ENCODE measurements at places on chromosomes 7 and 10. TPM values are rescaled to one million over a fixed set of nuclear protein-coding genes. Genes with fewer than 3 reads are reported as not detected.

GRCh38 chr10:126097558-126098225 is 201.3 kb downstream of the FANK1 start:
- DNase-seq: no peak

DNA sequence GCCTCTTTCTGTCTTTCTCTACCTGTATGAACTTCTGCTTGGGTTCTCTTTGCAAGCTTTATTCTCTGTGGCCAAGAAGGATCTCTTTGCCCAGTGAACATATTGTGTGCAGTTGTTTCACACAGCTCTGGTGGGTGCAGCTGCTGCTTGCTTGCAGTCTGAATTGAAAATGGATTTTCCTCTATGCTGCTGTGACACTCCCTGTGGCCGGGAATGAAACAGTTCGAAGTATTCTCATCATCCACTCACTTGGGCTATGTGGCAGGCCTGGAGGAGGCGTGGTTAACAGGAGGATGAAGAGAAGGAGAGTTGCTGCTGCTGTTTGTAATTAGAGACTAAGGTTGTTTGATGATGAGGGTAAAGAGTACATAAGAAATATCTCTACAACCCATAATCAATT is 28.4 kb upstream of the ITGA8 start:
- no peak for DNase-seq

DNA sequence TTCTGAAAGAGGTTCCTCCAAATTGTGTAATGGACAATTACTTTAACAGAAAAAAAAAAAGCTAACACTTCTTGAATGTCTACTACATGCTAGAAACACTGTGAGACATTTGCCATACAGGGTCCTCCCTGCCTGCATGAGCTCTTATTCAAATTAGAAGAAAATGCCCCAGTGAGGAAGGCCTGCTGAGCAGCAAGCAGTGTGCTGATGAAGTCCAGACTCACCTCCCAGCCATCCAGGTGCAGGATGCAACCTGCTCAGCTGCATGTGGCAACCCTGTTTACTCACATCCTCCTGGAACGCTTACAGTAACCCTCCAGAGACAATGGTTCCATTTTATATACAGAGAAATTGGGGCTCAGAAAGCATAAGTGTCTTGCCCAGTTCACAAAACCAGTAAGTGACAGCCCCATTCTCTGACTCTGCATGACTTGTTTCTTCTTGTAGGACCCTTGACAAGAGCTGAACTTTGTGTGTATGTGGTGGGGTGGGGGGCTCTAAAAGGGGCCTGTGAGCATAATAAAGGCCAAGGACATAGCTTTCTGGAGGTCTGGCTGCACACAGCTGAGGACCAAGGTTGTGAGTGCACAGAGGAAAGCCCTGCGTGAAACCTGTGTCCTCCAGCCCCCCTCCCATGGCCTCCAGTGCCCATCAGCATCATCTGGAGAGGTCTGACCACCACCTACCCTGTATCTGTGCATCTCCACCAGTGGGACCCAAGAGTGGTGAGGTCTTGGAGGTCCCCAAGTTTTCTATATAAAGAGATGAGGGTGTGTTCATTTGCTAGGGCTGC is 387.8 kb downstream of the GRID1 start:
- no peak for DNase-seq

DNA sequence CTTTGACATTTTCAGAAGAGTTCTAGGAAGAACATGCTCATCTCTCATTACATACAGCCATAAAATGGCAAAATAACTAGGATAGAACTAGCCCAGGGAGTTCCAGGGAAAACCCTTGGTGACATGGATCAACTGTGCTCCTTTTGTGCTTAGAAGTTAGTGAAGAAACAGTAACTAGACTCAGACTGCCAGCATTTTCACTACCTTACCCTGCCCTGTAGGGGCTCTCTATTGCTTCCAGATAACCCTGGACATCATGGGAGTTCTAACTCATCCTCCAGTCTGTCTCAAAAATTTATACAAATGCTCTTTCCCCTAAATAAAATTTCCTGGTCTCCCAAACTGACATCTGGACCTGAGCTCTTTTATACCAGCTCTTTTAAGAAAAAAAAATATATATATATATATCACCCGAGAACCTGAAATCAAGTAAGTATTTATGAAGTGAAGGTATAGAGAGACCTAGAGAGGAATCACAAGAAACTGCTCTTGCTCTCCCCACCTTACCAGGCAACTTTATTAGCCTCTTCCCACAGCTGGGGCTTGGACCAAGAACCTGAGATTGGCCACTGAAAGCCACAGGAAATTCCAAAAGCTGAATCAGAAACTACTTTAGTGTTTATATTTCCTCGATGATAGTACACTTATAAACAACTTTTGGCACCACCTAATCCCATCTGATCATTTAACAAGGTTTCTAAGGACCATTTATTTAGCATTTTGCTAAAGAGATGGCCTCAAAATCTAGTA is 101.4 kb downstream of the RELN start:
- DNase-seq: no peak

- DNase-seq: no peak
Measured at GRCh38 chr7:70712942-70713341, 419.0 kb upstream of the GALNT17 start.

GRCh38 chr7:55127622-55128081 is 108.8 kb downstream of the EGFR start:
- no peak for DNase-seq

DNA sequence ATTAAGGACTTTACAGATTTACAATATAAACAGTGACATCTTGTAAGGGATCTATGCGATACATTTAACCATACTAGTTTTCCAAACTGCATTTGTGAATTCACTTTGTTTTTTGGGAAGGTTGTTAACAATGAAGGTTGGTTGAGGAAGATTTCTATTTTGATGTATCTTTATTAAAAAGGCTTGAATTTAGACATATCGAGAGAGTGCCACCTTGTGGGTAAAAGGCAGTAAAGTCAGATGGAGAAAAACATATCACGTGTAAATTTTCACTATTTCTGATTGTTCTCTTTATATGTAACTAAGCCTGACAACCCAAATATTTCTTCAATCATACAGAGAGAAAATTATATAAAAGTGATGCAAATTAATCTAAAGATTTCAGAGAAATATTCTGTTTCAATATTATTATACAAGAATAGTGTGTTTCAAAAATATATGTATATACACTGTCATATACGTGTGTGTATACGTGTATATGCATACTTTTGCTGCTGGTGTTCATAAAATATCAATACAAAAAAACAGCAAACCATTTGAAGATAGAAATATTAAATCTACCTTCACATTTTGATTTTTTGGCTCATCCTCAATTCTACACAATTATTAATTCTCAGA is 988.6 kb downstream of the SORCS1 start:
- no peak for DNase-seq

- DNase-seq: no peak
Measured at GRCh38 chr7:94856643-94857042, 50.8 kb upstream of the PPP1R9A start.

GRCh38 chr10:110462166-110463095 is 35.3 kb upstream of the DUSP5 start:
- no peak for DNase-seq

- DNase-seq: no peak
Measured at GRCh38 chr7:41729059-41729458, 26.2 kb upstream of the INHBA start.

- no peak for DNase-seq
Measured at GRCh38 chr7:130240240-130240639, 26.4 kb upstream of the CPA2 start.

- DNase-seq: no peak
Measured at GRCh38 chr7:83655951-83656556, 7.1 kb upstream of the SEMA3E start.

DNA sequence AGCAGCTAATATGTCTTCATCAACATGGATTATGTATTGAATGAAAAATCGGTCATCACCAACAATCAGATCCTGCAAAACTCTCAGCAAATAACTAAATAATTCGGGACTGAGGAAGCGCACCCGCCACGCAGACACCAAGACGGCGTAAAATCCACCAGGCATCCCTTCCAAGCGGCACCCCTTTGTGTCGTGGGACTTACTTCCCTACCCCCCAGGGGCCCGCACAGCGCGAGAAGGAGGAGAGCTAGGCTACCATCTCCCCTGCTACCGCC is 721 bp downstream of the ARL3 start:
- DNase-seq: no peak

DNA sequence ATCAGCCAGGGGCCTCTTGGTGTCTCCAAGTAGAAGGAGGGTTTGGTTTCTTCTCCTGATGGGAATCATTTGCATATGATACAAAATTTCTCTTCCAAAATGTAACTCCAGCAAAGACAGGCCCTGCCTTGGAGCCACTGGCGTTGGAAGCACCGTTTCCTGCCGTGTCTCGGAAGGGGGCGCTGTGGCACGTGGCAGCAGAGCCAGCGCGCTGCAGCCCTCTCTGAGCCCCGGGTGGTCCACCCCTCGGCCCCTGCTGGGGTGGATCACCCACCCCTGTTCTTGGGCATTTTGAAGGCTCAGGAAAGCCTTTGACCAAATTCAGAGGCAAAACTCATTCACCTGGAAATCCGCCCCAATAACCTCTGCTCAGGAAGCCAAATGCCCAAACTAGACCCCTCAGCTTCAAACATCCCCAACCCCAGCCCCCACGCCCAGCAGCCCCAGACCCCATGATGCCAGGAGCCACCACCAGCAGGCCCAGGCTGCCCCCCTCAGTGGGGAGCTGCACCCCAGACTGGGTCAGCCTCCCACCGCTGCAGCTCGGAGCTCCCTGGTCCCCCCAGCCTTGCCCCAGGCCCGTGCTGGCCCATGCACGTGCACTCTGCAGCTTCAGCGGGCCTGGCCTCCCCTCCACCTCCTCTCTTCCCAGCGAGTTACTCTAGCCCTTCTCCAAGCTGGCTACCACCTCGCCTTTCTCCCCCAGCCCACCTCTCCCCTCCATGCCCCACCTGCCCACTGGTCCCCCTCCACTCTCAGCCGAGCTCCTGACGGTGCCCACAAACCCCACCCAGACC is 29.5 kb upstream of the ELFN1 start:
- no peak for DNase-seq

GRCh38 chr10:131647789-131648188 is 253.0 kb upstream of the PPP2R2D start:
- no peak for DNase-seq

DNA sequence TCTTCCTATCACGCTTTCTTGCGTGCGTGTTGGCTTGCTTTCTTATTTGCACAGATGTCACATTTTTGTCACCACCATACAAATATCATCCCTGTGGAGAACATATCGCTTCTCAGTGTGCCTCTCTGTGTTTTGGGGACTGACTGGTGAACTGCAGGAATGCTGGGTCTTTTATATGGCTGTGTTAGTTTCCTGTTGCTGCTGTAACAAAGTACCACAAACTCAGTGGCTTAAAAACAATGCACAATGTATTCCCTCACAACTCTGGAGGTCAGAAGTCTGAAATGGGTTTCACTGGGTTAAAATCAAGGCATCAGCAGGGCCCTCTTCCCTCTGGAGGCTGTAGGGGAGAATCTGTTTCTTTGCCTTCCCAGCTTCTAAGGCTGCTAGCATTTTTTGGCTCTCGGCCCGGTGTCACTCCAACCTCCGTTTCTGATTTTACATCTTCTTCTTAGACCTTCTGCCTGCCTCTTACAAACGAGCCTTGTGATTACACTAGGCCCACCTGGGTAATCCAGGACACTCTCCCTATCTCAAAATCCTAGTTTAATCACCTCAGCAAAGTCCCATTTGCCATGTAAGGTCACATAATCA is 82.0 kb downstream of the LRMDA start:
- DNase-seq: no peak

The PPP1R3C gene
- 24.5 TPM for polyA plus RNA-seq

The CD36 gene
- polyA plus RNA-seq: 24.1 TPM

The EPO gene
- polyA plus RNA-seq: not detected

The PAX4 gene
- polyA plus RNA-seq: not detected
